ENCODE measurements at places on chromosomes 2 and 18.

DNA sequence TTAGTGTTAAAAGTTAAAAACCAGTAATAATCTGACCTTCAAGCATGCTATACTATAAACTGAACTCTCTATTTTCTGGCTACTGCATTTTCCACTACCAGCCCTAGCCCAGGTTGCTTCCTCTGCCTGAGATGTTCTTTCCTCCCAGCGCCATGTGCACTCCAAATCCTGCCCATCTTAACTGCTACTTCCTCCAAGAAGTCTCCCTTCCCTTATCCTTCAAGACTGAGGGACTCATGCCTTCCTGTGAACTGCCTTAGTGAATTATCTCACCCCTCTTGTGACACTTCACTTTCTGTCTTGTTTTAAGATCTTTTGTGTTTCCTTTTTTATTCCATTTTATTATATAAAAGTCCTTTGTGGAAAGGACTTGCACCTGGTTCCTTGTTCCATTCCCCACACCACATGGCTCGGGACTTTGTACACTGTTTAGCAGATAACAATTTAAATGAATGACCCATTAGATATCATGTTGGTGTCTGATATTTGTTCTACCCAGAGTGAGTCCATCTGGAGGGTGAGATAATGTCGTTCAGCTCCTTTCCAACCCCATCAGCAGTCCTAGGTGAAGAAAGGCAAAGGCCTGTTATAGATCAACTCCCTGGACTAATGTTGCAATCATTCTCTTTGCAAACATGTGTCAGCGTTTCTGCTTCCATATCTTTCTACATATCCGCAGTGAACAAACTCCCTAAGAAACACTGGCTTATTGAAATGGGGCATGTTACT is 20.9 kb upstream of the AGFG1 start:
- H3K4me3 ChIP-seq: no peak overlapping the region
- H3K36me3 ChIP-seq: no peaks in the 10 kb centered on the region
- H3K27me3 ChIP-seq: no peaks in the 10 kb centered on the region
- no peak for DNase-seq
- peaks cover 6% of the 10 kb centered on the region for H3K4me1 ChIP-seq

- no peak overlapping the region for H3K4me3 ChIP-seq
- no peak overlapping the region for H3K27ac ChIP-seq
- H3K27me3 ChIP-seq: no peaks in the 10 kb centered on the region
- no peak for DNase-seq
- H3K4me1 ChIP-seq: peaks cover 3% of the 10 kb centered on the region
- H3K36me3 ChIP-seq: no peaks in the 10 kb centered on the region
Measured at GRCh38 chr2:98389251-98389605, 43.0 kb downstream of the CNGA3 start.

DNA sequence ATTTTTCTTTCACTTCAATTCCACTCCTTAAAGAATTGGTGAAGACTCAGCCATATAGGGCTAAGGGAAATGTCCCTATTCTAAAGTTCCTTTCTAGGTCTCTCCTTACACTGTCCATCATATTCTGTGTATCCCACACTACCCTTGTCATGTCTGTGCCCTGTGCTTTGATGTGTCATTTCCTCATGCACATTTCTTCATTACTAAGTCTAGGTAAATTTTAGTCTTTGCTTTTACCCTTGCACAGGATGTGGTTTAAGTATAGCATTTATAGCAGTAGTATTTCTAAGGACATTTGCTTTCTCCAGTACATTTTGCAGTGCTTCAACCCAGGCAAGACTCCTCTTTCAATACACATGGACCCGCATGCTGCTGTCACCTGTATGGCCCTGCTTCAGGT is 221.5 kb upstream of the ACVR2A start:
- H3K36me3 ChIP-seq: no peaks in the 10 kb centered on the region
- H3K27ac ChIP-seq: no peak overlapping the region
- peaks cover 13% of the 10 kb centered on the region for H3K4me1 ChIP-seq
- H3K27me3 ChIP-seq: no peaks in the 10 kb centered on the region
- peak; percentile 5 for DNase-seq

GRCh38 chr2:97645112-97645694 is 659 bp upstream of the COX5B start:
- H3K4me1 ChIP-seq: peaks cover 16% of the 10 kb centered on the region
- H3K27ac ChIP-seq: peak overlapping the region; percentile 96
- H3K4me3 ChIP-seq: peak overlapping the region; percentile 98
- H3K27me3 ChIP-seq: no peaks in the 10 kb centered on the region

- H3K27me3 ChIP-seq: no peaks in the 10 kb centered on the region
- peaks cover 38% of the 10 kb centered on the region for H3K36me3 ChIP-seq
- H3K4me3 ChIP-seq: no peak overlapping the region
- DNase-seq: no peak
Measured at GRCh38 chr2:233470011-233470687, 96.4 kb downstream of the USP40 start.

DNA sequence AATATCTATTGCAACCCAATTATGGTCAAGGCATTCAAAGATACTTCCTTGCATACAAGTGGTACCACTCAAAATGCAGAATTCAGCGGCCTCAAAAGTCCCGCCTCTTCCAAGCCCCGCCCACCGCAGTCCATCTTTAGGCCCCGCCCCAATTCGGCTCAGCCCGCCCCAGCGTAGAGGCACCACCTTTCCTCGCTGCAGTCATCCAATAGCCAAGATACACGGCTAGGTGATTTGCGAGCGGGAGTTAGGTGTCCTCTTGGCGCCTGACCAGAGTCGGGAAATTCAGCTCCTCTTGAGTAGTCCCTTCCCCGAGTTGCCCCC is 431 bp upstream of the SEC11C start:
- no peaks in the 10 kb centered on the region for H3K36me3 ChIP-seq
- H3K27me3 ChIP-seq: peaks cover 13% of the 10 kb centered on the region
- DNase-seq: peak; percentile 91
- peak overlapping the region; percentile 100 for H3K27ac ChIP-seq
- H3K4me3 ChIP-seq: peak overlapping the region; percentile 96
- peaks cover 7% of the 10 kb centered on the region for H3K4me1 ChIP-seq

DNA sequence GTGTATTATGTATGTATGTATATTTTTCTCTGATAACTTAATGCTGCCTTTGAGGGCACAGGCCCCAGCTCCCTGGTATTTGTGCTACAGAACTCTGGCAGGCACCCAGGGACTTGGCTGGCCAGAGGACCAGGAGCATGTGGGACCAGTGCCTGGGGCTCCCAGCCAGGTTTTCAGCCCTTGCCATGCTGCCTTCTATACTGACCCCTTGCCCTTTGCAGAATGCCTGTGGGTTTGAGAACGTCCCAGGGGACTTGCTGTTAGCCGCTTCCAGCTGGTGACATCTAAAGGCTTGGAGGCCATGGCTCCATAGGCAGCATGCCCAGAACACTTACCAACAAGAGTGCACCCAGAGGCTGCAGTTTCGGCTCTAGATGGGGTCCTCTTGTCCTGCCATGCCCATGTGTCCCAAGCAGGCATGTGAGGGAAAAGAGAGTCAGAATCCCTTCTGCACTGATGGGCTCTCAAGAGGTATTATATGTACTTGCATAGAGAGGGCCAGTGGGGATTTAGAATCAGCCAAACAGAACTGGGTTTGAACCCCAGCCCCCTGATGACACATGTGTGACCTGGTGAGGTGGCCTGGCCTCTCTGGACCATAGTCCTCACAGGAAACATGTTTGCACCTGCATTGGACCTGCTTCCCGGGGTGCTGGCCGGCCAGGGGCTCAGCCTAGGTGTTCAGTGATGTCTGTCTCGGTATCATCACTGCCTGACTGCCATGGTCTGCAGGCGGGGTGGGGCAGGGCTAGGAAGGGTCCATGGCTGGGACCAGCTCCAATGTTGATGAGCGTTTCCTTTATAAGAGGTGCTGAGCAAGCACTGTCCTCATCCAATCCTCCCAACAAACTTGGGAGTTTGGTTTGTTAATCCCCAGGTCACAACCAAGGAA is 119.2 kb upstream of the FHL2 start:
- no peaks in the 10 kb centered on the region for H3K36me3 ChIP-seq
- no peak overlapping the region for H3K4me3 ChIP-seq
- H3K27me3 ChIP-seq: peaks cover 15% of the 10 kb centered on the region
- DNase-seq: no peak
- no peaks in the 10 kb centered on the region for H3K4me1 ChIP-seq

- peak overlapping the region; percentile 16 for H3K4me3 ChIP-seq
- no peaks in the 10 kb centered on the region for H3K27me3 ChIP-seq
- no peak overlapping the region for H3K27ac ChIP-seq
- no peaks in the 10 kb centered on the region for H3K36me3 ChIP-seq
Measured at GRCh38 chr2:226794196-226794661, 5.4 kb downstream of the IRS1 start.

DNA sequence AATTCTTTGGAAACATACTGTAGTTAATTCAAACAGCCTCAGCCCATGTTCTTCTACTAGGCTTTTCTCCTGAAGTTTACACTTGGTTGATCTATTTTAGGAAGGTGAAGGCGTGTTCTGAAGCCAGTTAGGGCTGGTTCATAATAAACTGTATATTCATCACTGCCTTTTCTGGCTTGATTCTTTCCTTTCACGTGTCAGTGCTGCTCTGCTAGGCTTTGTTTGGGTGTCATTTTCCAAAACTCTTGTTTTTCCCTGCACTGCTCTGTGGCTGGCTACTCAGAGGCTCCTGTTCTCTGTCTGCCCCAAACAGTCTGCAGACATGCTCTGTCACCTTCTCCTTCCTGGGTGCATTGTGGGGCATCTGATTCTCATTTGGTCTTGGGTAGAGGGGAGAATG is 136.1 kb downstream of the PARD3B start:
- no peak overlapping the region for H3K27ac ChIP-seq
- no peaks in the 10 kb centered on the region for H3K27me3 ChIP-seq
- H3K4me1 ChIP-seq: no peaks in the 10 kb centered on the region
- H3K36me3 ChIP-seq: no peaks in the 10 kb centered on the region
- DNase-seq: no peak

DNA sequence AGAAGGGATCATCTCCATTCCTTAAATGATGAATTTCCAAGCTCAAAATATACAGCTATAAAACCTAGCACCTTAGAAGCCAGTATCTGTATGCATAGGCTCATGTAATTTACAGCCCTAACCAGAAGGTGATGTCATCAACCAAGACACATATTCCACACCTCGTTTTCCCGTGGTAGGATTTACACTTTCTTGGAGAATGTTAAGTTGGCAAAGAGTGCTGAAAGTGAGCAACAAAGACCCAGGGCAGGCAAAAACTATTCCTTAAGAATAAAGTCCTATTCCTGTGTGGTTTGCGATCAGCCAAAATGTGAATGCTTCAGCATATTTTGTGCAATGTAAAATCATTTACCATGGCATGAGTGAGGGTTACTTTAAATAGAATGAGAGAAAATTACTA is 247.1 kb downstream of the OSR1 start:
- H3K27ac ChIP-seq: no peak overlapping the region
- H3K4me3 ChIP-seq: no peak overlapping the region
- no peaks in the 10 kb centered on the region for H3K36me3 ChIP-seq
- peaks cover 3% of the 10 kb centered on the region for H3K27me3 ChIP-seq
- DNase-seq: no peak

- H3K27ac ChIP-seq: peak overlapping the region; percentile 79
- DNase-seq: no peak
- H3K4me3 ChIP-seq: no peak overlapping the region
- no peaks in the 10 kb centered on the region for H3K4me1 ChIP-seq
- H3K36me3 ChIP-seq: no peaks in the 10 kb centered on the region
- no peaks in the 10 kb centered on the region for H3K27me3 ChIP-seq
Measured at GRCh38 chr2:111705239-111705638, 178.8 kb downstream of the ANAPC1 start.

DNA sequence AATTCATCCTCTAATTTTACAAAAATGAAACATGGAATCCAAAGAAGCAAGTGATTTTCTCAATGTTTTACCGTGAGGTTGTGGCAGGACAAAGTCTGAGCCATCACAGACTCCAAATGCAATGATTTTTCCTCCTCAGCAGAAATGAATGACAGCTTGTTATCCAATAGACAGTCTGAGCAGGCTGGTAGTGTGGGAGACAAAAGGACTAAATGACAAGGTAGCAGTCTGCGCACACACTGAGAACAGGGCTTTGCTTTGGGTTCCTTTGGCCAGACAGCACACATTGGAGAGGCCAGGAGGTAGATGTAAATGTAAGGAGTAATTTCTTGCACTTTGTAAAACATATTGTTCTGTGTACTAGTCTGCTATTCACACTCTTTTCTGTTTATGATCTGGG is 50.3 kb upstream of the RGPD4 start:
- no peak for DNase-seq
- no peak overlapping the region for H3K27ac ChIP-seq
- H3K4me1 ChIP-seq: no peaks in the 10 kb centered on the region
- no peaks in the 10 kb centered on the region for H3K36me3 ChIP-seq

DNA sequence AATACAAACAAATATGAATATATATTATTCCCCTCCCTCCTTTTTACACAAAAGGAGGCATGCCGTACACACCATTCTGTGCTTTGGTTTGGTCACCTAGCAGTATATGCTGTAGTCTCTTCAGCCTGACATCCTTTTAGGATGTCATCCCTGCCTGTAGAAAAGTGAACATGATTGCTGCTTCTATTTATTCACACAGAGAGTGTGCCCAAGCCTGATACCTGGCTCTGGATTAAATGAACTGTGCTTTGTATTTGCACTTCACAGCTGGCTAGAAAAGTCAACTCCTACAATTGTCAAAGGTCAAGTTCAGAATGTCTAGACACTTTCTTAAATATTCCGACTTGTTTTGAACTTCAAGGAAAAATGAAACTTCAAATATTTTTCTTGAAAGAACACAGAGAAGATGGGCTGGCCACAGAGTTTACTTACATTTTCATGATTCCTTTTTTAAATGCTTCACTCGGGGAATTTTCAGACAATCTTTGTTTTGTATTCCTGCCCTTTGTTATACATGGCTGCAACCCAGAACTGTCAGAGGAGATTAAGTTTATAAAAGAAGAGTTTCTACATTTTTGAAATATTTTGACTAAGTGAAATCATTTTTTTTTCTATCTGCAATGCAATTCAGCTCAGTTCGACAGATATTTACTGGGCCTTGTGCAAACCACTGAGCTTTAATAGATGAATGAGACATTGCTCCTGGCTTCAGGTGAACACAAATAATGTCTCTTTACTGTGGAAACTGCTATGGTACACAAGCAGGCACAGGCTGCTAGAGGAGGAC is 33.5 kb downstream of the DAPL1 start:
- H3K27me3 ChIP-seq: peaks cover 5% of the 10 kb centered on the region
- no peaks in the 10 kb centered on the region for H3K4me1 ChIP-seq

DNA sequence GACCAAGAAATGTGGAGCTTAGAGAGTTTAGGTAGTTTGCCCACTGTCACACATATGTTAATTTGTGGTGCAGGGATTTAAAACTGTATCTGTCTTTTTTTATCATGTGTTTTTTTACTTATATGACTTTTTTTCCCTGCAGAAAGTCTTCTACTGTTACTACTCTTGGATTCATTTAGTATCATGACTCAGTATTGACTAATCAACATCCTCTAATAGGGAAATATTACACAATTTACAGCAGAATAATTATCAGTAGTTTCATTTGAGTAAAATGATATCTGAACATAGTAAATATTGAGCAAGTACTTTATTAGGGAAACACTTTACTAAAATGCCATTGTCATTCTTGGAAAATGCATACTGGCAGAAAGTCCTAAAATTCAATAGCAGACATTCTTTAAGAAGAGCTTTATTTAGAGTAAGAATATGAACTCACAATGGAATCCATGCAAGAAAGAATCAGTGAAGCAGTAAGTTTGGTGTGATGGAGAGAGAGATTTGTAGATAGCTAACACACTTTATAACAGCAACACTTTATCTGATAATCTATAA is 425.9 kb upstream of the SLC8A1 start:
- no peak for DNase-seq
- no peaks in the 10 kb centered on the region for H3K36me3 ChIP-seq
- no peak overlapping the region for H3K27ac ChIP-seq

GRCh38 chr2:112021781-112022231 is 33.3 kb upstream of the TMEM87B start:
- H3K4me1 ChIP-seq: no peaks in the 10 kb centered on the region
- H3K27ac ChIP-seq: no peak overlapping the region
- H3K36me3 ChIP-seq: no peaks in the 10 kb centered on the region
- DNase-seq: no peak
- peaks cover 5% of the 10 kb centered on the region for H3K27me3 ChIP-seq
